Fibroblast of the conjunctiva (primary cell): ENCODE measurements at places on chromosomes 7 and 10.

DNA sequence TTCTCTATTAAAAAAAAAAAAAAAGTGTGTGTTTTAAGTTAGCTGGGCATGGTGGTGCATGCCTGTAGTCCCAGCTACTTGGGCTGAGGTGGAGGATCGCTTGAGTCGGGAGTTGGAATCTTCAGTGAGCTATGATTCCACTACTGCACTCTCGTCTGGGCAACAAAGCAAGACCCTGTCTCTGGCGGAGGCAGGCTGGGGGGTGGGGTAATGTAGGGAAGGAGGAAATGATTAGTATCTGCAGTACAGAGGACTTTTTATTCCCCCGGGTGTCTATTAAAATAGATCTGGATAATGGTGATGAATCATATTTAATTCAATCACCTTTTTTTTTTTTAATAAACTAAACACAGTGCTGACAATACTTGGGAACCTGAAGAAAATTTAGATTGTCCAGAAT, 6.5 kb downstream of the CBX3 start:
- DNase-seq, result no peak

DNA sequence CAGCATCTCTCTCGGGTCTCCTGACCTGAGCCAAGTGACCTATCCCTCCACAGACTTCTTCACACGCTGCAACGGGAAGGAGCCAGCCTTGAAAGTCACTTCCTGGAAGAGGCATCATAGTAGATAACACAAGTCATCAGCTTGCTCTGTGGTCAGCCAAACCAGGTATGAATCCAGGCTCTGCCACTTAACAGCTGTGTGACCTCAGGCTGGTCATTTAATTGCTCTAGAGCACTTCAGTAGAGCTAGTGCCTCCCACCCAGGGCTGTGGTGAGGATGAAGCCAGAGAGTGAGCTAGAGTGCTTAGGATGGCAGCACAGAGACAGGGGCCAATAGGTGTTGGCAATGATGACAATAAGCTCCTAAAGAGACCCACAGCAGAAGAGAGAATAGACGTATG, 247.7 kb upstream of the ZMIZ1 start:
- DNase-seq, result no peak

- peak; percentile 17 for DNase-seq
Observed at GRCh38 chr10:7819121-7819460, 786 bp downstream of the TAF3 start.

DNA sequence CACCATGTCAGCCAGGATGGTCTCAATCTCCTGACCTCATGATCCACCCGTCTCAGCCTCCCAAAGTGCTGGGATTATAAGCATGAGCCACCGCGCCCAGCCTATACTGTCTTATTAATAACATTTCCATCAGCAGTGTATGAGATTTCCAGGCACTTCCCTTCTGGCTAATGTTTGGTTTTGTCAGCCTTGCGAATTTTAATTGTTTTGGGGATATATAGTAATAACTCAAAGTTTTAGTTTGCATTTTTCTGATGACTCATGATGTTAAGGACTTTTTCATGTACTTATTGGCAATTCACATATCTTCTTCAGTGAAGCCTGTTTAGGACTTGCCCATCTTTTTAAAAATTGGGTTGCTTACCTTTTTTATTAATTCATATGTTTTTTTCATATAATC, 76.0 kb downstream of the TMEM270 start:
- DNase-seq, result no peak

GRCh38 chr10:103541616-103542015, 48.1 kb downstream of the NEURL1 start:
- no peak for DNase-seq

DNA sequence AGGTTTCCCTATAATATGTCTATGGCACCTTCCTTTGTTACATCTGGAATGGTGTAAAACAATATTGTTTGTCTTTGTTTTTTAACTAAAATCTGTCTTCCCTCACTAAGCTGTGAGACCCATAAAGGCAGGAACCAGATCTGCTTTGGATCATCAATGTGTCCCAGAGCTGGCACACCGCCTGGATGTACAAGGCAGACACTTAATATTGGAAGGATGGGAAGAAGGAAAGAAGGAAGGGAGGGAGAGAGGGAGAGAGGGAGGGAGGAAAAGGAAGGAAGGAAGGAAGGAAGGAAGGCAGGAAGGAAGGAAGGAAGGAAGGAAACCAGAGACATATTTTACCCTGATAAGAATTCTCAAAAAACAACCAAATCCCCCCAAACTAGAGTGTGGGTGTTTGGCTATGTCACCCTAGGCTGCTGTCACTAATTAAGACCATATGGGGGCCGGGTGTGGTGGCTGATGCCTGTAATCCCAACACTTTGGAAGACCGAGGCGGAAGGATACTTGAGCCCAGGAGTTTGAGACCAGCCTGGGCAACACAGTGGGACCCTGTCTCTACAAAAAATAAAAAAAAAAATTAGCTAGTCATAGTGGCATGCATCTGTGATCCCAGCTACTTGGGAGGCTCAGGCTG, 59.6 kb downstream of the SH3PXD2A start:
- no peak for DNase-seq

- DNase-seq, result no peak
Observed at GRCh38 chr10:97067716-97068391, 117.9 kb downstream of the SLIT1 start.

DNA sequence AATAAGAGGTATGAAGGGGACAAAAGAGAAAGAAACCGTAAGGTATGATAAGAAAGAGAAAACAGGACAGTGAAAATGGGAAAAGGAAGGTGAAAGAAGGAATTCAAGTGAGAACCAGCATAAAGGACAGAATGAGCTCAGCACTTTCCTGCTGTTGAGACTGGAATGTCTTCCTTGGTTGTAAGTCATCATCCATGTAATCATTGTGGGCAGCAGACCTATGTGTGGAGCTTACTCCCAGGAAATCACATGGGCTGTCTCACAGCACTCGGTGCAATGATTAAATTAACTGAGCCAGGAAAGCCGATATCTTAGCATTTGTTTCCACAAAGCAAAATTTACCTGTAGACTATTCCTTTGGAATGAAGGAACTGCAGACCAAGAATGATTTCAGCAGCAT, 118.1 kb downstream of the PRKCQ start:
- no peak for DNase-seq

- DNase-seq, result no peak
Observed at GRCh38 chr7:952548-953441, 1.7 kb downstream of the ADAP1 start.
